ENCODE measurements at places on chromosomes 11 and 22. TPM values are rescaled to one million over a fixed set of nuclear protein-coding genes. Genes with fewer than 3 reads are reported as not detected.

- no peak for DNase-seq
Observed at GRCh38 chr11:73273222-73273895, 1.2 kb downstream of the P2RY6 start.

- DNase-seq, result no peak
Observed at GRCh38 chr11:94186342-94187203, 57.9 kb downstream of the PANX1 start.

Gene PLEKHA7
- polyA plus RNA-seq, result 40.0 TPM

Gene MS4A4A
- 15.3 TPM for polyA plus RNA-seq

DNA sequence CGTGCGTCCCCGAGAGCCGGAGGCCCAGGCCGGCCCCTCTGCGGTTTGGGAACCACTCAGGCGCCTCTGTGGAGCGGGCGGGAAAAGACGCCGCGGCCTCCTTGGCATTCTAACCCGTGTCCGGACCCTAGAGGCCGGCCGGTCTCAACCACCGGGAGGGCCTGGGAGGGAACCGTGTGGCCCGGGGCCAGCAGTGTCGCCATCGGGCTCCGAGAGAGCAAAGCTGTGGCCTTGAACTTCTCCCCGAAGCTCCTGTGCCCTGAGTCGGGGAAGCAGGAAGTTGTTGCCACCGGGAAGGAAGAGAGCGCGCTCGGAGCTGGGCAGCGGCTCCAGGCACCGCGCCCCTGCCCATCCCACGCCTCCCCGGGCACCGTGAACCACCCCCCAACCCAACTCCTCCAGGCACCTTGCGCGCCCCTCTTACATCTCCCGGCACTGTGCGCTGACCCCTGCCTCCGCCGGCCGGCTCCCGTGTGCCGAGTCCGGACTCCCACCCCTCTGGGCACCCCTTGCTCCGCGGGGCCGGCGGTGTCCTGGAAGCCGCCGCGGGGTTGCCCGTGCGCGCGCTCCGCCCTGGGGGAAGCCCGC lies 80.0 kb upstream of the PPARA start:
- no peak for DNase-seq

Gene TMEM191B
- polyA plus RNA-seq, result 1.5 TPM

DNA sequence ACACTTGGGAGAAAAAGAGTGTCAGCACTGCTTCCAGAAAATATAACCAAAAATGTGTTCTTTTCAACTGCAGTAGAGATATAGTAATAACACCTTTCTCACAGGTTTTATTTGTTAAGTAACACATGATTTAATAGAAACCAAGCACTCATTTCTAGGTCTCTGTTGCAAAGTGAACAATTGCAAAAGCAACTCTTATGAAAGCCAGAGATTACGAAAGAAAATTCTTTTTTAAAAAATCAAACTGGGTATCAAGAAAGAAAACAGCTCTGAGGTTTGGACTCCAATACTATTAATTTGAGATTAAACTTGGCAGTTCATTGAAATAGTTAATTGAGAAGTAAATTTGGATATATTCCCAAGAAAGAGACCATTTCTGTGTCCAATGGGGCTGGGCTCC lies 9.8 kb upstream of the XKR3 start:
- no peak for DNase-seq

- no peak for DNase-seq
Observed at GRCh38 chr22:22210375-22210774, 34.2 kb upstream of the VPREB1 start.

DNA sequence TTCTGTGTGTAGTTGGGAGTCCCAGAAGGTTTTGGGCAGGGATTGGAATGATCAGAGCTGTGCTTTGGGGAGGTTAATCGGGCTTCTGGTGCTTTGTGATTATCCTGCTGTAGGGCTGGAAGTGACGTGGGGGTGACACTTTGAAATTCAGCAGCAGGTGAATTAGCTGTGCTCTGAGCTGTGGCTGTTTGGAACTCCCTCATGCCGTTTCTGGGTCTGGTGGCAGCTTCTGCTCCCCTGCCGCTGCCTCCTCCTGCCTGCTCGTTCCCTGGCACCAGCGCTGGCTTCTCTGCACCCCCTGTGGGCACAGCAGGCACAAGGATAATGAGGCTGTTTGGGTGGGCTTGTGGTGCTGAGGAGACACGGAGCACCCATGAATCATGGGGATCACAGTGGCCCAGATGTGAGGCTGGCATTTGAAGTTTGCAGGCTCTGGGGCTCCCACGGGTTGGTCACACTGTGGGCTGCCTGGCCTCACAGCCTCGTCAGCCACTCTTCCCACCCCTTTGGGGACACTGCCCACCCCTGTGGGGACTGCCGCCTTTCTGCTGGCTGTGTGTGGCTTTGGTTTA lies 49.7 kb downstream of the TBC1D22A start:
- no peak for DNase-seq

Gene SSH3
- 16.6 TPM for polyA plus RNA-seq

- DNase-seq, result no peak
Observed at GRCh38 chr11:98565311-98565710, 455.4 kb upstream of the CNTN5 start.

Gene RPL27A
- 2,055 TPM for polyA plus RNA-seq

DNA sequence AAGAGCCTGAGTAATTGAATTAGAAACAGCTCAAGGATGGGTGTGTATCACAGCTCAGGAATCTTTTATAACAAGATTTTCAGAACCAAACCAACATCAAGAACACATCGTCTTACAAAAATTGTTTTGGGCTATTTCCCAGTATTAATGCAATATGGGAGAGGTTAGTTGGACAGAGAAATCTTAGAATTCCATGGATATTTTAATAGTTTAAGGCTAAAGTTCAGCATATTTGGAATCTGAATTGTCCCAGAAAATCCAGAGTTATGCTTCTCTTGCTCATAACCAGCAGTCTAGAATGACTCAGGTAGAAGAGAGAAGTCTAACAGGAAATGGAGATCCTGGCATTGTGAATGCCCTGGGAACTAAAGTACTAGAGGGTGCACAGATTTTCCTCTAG lies 74.6 kb downstream of the ADM start:
- no peak for DNase-seq

GRCh38 chr11:129825380-129825779 lies 9.7 kb downstream of the TMEM45B start:
- no peak for DNase-seq

GRCh38 chr22:44686873-44687600 lies 15.0 kb upstream of the PRR5 start:
- DNase-seq, result no peak

DNA sequence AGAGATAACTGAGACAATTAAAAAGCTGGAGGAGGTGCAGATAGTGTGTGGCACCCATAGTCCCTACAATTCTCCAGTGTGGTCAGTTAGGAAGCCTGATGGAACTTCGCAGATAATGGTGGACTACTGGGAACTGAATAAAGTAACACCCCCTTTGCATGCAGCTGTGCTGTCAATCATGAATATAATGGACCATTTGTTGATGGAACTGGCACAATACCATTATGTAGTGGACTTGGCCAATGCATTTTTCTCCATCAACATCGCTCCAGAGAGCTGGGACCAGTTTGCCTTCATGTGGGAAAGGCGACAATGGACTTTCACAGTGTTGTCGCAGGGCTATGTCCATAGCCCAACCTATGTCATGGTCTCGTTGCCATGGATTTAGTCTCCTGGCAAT lies 324.2 kb downstream of the TMEM135 start:
- DNase-seq, result no peak

- DNase-seq, result no peak
Observed at GRCh38 chr11:2484576-2485125, 39.8 kb downstream of the KCNQ1 start.

Gene OR52I1
- not detected for polyA plus RNA-seq

DNA sequence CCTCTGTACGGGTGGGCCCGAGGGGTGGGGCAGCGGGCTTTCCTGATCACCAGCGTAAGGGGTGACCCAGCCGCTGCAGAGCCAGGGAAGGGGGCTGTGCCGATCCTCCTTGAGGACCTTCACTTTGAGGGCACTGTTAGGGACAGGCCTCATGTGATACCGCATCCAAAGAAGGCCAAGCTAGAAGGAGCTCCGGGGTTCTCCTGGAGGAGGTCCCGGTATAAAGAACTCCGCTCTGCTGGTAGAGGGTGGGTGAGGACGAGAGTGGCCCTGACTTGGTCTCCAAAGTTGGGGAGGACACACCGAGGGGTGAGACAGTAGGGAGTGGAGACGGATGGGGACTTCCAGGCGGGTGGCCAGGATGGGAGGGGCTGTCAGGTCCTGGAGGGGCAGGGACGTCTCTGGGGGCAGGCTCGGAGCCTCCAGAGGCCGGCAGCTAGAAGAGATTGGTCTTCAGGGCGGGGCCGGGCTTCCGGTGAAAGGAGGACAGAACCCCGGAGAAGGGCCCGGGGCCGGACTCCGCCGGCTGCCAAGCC lies 4.6 kb downstream of the PHOX2A start:
- no peak for DNase-seq

DNA sequence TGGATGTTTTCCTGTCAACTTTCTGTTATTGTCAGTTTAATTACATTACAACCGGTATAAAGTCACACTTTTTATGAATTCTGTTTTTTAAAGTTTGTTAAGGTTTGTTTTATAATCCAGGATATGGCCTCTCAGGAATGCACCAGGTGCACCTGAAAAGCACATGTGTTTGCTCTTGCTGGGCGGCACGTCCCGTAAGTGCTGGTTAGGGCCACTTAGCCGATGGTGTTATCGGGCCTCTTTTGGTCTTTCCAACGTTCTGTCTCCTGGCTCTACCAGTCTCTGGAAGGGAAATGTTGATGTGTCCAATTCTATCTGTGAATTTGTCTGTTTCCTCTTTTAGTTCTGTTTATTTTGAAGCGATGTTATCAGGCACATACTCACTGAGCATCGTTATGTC lies 695.7 kb downstream of the BRD1 start:
- DNase-seq, result no peak

Gene DAGLA
- polyA plus RNA-seq, result 3.2 TPM

GRCh38 chr11:48043111-48043990 lies 63.0 kb downstream of the PTPRJ start:
- DNase-seq, result no peak

Gene MRGPRX3
- polyA plus RNA-seq, result not detected

DNA sequence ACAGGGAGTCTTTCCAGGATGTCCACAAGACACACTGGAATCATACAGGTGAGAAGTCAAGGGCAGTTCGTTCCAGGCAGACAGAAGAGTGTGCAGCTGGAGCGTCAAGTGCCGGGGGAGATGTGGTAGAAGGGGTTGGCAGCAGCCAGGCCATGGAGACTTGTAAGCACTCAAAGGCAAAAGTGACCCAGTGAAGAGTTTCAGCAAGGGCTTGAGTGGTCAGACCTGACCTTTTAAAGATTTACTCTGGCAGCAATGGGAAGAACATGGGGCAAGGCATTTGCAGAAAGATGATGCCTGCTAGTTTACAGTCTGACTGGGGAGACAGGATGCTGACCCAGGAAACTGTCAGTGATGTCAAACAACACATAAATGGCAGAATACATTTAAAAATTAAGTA lies 29.0 kb downstream of the P4HA3 start:
- no peak for DNase-seq

DNA sequence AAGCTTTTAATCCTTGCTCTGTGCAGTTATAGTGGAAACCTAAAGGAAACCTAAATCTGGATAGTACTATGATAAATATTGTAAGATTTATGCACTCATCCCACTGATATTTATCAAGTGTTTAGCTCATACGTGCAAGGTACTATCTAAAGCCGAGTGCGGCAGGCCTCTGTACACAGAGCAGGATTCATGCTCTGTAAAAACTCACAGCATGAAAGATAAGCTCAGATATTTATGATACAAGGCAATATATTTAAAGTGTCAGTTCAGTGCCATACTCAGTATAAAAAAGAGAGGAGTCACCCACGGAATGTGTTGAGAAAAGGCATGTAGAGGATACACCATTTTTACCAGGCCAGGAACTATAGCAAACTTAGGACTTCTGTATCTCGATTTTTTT lies 66.2 kb downstream of the MAML2 start:
- no peak for DNase-seq

GRCh38 chr11:13166036-13166435 lies 111.6 kb upstream of the BMAL1 start:
- DNase-seq, result no peak

DNA sequence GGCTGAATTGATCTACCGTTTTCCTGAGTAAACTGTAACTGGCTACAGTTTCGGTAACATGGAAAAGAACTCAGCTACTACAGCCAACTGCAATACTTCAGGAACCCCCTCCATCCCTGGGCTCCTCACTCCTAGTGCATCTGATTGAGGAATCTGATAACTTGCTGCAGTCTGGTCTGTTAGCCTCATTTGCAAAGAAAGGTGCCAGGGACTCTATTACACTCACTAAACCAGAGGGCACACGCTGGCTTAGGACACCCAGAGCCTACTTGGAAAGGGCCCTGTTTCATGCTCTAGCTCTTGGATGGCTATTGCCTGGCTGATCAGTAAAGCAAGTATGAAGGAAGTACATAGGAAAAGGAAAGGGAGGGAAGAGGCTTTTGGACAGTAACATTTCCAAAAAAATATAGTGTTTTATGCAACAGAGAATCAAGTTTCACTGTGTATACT lies 22.3 kb downstream of the APOL5 start:
- DNase-seq, result no peak

- DNase-seq, result no peak
Observed at GRCh38 chr11:122851366-122851966, 13.2 kb downstream of the CRTAM start.

DNA sequence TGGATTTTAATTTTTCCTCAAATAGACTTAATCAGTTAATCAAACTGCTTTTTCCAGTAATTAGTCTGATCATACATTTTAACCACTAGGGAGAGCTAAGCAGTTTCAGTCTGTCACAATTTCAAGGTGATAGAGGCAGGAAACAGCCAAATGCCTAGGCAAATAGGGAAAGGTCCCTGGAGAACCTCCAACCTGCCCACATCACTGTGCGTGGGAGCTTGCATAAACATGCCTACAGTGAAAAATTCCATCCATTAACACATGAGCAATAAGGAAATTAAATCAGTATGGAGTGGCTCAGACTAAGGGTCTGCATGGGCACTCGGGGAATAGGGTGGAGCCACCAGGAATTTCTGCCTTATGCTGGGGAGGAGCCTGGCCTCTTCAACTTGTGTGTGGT lies 74.6 kb downstream of the AASDHPPT start:
- DNase-seq, result no peak

GRCh38 chr11:10857459-10857708 lies 469 bp downstream of the ZBED5 start:
- no peak for DNase-seq

DNA sequence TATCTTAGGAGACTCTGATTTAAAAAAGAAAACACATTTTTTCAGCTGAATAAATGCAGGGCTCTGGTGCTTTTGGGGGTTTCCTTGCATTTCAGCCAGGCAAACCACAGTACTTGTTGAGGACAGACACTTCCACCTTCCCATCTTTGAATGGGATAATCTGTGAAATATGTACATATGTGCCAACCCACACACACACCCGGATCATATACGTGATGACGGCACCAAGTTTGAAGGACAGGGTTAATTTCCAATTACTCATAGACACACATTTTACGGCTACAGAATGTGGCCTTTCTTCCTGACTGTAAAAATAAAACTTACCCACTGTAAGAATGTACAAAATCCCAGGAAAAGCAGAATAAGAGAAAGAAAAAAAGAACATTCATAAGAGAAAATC lies 104.4 kb downstream of the MPPED2 start:
- no peak for DNase-seq

Measured in left renal pelvis (tissue), 4 donors.